Motor neuron (in vitro differentiated cells): ENCODE measurements at places on chromosomes 5 and 9. TPM values are rescaled to one million over a fixed set of nuclear protein-coding genes. Genes with fewer than 3 reads are reported as not detected.

Gene EQTN
- not detected in 2 replicates for total RNA-seq

Gene CDHR2
- total RNA-seq: 0.46 and 1.0 TPM in 2 replicates

- no peak for ATAC-seq
These were observed 99.8 kb upstream of the DAP start for GRCh38 chr5:10860645-10861422.

GRCh38 chr9:33787839-33788238, 7.5 kb upstream of the PRSS3 start:
- no peak for ATAC-seq

- ATAC-seq: peak; percentile 35
These were observed 44.0 kb upstream of the ZNF608 start for GRCh38 chr5:124790301-124790894.

- no peak for ATAC-seq
These were observed 168.7 kb upstream of the FST start for GRCh38 chr5:53311681-53312080.

DNA sequence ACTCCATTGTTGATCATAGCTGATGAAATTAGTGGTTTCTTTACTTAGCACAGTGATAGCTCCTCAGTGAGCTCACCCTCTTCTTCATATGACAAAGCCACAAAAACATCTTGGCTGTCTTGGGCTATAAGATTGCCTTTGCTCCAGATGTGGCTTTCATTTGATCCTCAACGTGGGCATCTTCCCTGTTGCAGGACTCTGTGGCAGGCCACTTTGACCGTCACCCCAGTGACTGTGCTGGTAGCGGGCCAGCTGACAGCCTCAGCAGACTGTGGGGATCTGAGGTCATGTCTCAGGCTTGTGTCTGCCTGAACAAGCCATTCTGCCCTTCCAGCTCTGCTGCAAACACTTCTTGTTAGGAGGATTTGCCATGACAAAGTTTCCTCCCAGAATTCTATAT, 422.2 kb downstream of the NR2F1-AS1 start:
- ATAC-seq: no peak

DNA sequence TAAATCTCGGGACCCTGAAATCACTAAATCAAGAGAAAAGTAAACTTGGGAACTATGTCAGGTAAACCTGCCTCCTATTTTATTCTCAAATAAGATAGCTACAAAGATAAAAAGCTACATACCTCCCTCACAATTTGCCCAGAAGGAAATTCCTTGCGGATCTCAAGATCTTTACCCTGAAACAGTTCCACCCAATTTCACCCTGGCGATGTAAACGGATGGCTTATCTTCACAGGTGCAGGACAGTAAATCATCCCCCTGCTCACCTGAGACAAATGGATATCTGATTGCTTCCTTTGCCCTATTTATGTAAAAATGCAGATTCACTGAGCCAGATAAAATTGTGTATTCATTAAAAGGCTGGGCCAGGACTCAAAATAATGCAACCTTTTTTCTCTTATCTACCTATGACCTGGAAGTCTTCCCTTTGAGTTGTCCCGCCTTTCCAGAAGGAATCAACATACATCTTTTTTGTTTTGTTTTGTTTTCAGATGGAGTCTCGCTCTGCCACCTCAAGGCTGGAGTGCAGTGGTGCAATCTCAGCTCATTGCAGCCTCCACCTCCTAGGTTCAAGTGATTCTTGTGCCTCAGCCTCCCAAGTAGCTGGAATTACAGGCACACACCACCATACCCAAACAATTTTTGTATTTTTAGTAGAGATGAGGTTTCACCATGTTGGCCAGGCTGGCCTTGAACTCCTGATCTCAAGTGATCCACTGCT, 13.8 kb downstream of the TMEM267 start:
- no peak for ATAC-seq

DNA sequence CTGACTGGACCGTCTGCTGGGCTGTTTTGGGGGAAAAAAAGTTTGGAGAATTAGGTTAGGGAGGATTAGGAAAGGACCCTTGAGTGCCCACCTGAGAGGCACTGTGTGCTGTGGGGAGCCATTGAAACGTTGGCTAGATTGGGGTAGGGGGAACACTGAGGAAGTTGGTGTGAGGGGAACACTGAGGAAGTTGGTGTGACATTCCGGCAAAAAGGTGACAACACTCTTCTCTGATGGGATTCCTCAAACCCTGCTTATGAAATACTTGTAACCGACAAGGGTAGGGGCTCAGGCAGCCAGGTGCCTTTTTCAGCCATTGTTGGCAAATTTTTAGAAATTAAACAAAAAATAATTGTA, 1.0 kb downstream of the CYSTM1 start:
- ATAC-seq: no peak
